ENCODE measurements at places on chromosomes 4 and X.

GRCh38 chrX:120647127-120647526 lies 17.3 kb upstream of the C1GALT1C1 start:
- DNase-seq, result no peak

DNA sequence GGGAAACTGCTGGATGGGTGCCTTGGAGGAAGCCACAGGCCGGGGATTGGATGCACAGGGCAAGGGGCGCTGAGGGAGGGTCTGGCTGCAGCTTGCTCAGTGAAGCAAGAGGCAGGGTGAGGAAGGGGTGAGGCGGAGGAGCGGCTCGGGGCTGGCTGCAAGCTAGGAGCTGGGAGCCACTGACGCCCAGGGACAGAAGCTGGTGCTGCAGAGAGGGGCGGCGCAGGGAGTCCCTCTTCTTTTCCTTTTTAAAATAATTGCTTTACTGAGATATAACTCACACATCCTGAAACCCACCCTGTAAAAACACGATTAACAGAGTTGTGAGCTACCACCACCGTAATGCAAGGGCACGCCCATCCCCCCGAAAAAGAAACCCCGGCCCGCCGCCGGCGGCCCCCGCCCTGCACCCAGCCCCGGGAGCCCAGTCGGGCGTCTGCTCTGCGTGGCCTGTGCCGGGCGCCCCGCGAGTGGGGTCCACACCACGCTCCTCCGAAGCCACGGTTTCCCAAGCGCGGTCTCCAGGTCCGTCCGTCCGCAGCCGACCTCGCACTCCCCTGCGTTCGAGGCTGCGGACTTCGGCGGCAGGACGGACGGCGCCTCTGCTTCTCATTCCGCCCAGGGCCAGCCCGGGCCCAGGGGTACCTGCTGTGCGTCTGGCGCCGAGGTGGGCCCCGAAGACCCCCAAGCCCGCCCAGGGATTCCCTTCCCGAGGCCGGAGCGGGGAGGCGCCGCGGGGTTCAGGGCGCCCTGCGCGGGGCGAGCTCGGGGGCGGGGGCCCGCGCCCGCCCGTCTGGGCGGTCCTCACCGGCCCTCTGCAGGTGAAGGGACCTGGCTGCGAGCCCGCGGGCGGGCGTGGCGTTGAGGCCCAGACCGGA lies 866 bp upstream of the UVSSA start:
- DNase-seq, result no peak

GRCh38 chr4:1043162-1043561 lies 31.7 kb downstream of the FGFRL1 start:
- no peak for DNase-seq

DNA sequence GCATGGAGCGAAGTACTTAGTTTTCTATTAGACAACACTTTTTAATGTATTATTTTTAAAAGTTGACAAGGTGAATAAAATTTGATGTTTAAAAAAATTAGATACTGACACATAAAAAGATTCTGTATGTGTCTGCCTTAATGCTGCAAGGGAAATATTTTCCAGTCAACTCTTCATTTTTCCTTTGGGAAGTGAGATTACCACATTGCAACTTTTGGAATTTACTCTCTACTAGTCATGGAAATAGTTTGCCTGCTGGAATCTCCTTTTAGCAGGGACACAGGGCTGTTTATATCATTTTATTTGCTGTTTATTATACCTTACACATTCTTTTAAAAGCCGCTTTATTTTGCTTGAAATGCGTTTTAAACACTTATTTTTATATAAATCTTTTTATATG lies 135.1 kb downstream of the MID1 start:
- no peak for DNase-seq

DNA sequence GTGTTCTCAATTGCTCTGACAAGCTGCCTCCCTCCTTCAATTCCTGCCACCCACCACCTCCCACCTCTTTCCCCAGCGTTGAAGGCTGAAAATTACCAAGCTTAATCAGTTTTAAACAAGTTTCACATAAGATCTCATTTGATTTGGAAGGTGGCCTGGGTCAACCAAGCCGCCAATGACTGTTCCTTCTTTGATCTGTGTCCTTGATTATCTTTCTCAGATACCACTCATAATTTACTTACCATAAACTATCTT lies 211.4 kb downstream of the SLIT2 start:
- DNase-seq, result no peak

GRCh38 chrX:151396825-151397740 lies at the start of gene VMA21:
Gene VMA21, plus strand, starts transcription at chrX:151397206. Its CDS starts 103 bp downstream, at chrX:151397309.
- DNase-seq, result peak; percentile 76

DNA sequence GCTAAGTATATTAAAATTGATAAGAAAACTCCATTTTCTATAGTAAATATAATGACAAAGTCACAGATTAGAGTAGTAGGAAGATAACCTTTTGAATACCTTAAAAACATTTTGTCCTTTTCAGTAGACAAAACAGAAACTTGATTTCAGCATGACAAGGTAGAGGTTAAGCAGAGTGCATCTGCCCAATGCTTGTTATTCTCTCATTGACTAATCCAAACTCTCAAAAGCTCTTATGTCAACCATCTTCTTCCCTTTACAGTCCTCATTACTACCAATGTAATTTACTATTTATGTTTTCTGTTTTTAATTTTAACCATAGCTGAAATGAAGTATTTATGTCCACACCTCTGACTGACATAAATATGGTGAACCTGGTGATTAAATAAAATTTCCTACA lies 11.1 kb downstream of the NIPAL1 start:
- DNase-seq, result no peak

Data from NCI-H748 treated with DMSO at 0.1 percent for 48 hours (cell line).